RWPE2 (cell line): ENCODE measurements at places on chromosomes 7 and 10.

- DNase-seq, result peak; percentile 59
- peaks cover 6% of the 10 kb centered on the region for H3K4me1 ChIP-seq
- peaks cover 2% of the 10 kb centered on the region; the same call in 1 of the 2 replicates for H3K36me3 ChIP-seq
- peak overlapping the region; percentile 47 for H3K27ac ChIP-seq
These were observed 613 bp downstream of the OAT start for GRCh38 chr10:124417895-124418725.

GRCh38 chr10:111984057-111984456, 199.5 kb downstream of the GPAM start:
- H3K27ac ChIP-seq, result no peak overlapping the region
- no peaks in the 10 kb centered on the region for H3K36me3 ChIP-seq
- no peaks in the 10 kb centered on the region for H3K4me1 ChIP-seq
- no peak for DNase-seq
- H3K27me3 ChIP-seq, result no peaks in the 10 kb centered on the region

GRCh38 chr10:13797164-13797563, 210.4 kb downstream of the PRPF18 start:
- DNase-seq, result no peak
- H3K36me3 ChIP-seq, result no peaks in the 10 kb centered on the region
- H3K27me3 ChIP-seq, result no peaks in the 10 kb centered on the region
- H3K4me1 ChIP-seq, result no peaks in the 10 kb centered on the region

DNA sequence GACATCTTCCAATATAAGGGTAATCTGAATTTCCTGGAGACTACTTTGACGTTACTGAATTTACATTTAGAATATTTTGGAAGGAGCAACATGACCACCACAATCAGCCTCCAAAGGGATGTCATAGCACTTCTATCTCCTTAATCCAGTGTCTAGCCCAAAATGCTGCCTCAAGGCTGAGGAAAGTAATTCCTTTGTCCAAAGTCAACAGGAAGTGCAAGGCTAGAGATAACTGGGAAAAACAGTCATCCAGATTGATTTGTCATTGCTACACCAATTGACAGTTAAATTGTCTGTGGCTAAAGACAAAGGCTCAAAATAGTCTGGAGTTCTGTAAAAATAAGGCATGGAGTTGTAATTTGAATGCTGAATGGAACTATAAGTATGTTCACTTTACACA, 3.9 kb upstream of the TFPI2 start:
- H3K36me3 ChIP-seq, result no peaks in the 10 kb centered on the region
- H3K27ac ChIP-seq, result no peak overlapping the region
- H3K4me3 ChIP-seq, result no peak overlapping the region
- no peaks in the 10 kb centered on the region for H3K27me3 ChIP-seq

GRCh38 chr10:116857156-116857555, 7.9 kb downstream of the ENO4 start:
- H3K4me3 ChIP-seq, result no peak overlapping the region
- no peak for DNase-seq
- H3K36me3 ChIP-seq, result no peaks in the 10 kb centered on the region
- H3K4me1 ChIP-seq, result no peaks in the 10 kb centered on the region
